ENCODE measurements at places on chromosomes 7 and 10.

GRCh38 chr7:5387711-5388245 lies 35.9 kb downstream of the TNRC18 start:
- DNase-seq = no peak

DNA sequence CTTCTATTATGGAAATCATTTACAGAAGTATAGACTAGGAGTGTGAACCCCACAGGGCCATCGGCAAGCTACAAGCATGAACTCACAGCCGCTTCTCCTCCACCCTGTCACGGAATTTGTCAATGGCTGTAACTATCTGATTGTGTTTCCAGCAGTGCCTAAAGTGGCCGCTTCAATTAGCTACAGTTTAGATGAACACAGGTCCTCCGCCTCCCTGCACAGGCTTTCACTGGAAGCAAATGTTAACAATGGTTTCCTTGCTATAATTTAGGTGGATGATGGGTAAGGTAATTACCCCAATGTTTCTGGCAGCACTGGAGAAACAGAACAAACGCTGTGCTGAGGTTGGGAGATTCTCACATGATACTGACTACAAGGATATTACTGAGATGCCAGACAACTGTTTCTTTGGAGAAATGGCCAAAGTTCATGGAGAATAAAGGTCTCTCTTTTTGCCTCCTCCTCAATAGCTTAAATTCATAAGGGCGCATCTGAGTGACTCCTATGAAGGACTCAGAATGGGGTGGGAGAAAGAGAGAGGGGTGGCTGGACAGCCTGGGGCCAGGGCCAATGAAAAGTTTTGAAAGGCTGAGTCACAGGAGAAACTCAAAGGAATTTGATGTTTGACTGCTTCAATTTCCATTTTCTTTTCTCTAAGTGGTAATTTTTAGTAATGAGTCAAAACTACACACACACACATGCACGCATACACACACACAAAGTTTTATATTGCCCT lies 78.9 kb downstream of the SVIL start:
- DNase-seq = no peak

DNA sequence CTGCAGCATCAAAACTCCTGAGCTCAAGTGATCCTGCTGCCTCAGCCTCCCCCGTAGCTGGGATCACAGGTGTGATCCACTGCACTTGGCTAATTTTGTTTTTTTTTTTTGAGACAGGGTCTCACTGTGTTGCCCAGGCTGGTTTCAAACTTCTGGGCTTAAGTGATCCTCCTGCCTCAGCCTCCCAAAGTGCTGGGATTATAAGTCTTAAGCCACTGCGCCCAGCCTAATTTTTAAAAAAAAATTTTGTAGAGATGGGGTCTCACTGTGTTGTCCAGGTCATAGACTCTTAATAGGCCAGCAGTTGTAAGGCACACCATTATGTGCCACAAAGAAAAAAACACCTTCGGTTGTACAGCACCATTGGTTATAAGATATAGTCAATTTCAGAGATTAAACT lies 122.4 kb downstream of the MAPK8 start:
- no peak for DNase-seq

DNA sequence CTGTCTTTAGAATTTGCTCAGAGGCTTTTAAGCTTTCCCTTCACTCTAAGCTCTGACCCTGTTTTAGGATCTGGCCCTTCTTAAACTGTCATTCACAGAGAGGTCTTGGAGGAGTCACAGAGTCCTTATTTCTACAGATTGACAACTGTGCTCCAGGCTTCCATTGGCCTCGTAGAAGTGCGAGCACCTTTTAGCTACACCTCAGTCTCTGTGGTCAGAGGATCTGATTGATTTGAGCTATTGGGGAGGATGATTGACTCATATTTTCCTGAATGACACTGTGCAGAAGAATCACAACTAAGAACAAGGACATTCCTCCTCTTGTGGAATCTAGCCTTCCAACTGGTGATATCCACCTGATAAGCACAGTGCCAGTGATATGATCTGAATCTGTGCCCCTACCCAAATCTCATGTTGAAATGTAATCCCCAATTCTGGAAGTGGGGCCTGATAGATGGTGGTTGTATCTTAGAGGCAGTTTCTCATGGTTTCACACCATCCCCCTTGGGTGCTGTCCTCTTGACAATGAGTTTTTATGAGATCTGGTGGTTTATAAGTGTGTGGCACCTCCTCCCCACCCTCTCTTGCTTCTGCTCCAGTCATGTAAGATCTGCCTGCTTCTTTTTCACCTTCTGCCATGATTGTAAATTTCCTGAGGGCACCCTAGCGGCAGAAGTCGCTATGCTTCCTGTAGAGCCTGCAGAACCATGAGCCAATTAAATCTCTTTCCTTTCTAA lies 3.2 kb downstream of the CYP3A7 start:
- DNase-seq = no peak

DNA sequence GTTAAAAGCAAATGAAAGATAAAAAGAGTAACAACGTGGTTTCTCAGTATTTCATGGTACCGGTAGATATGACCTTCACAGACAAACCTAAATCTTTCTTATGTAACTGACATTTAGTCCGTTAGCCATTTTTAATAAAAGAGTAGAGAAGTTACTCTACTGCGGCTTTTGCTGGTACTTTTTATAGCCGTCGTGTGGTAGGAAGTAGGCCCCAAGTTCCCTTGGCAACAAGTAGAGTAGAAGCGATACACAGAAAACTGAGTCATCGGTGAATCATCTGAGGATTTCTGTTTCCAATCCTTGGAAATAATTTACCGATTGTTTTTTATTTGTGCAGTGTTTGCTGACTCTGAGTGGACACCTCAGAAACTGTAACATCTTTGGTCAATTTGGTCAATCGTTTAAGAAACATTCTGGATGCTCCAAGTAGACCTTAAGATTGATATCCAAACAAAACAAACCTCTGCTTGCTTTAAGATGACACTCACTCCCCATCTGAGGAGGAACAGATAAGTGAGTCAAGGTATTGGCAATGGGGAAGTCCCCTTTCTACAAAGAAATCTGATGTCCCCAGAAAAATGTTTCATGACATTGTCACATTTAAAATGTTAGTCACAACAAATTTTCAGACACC lies 63.9 kb upstream of the AHR start:
- peak; percentile 34 for DNase-seq

- DNase-seq = no peak
Measured at GRCh38 chr10:59588791-59589190, 120.9 kb downstream of the SLC16A9 start.

DNA sequence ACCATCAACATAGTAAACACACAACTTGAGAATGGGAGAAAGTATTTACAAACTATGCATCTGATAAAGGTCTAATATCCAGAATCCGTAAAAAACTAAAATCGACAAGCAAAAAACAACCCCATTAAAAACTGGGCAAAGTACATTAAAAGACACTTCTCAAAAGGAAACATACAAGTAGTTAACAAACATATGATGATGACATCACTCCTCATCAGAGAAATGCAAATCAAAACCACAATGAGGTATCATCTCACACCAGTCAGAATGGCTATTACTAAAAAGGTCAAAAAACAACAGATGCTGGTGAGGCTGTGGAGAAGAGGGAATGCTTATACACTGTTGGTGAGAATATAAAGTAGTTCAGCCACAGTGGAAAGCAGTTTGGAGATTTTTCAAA lies 125.1 kb downstream of the TFPI2 start:
- no peak for DNase-seq

GRCh38 chr7:9091282-9091681 lies 657.9 kb downstream of the NXPH1 start:
- DNase-seq = no peak

DNA sequence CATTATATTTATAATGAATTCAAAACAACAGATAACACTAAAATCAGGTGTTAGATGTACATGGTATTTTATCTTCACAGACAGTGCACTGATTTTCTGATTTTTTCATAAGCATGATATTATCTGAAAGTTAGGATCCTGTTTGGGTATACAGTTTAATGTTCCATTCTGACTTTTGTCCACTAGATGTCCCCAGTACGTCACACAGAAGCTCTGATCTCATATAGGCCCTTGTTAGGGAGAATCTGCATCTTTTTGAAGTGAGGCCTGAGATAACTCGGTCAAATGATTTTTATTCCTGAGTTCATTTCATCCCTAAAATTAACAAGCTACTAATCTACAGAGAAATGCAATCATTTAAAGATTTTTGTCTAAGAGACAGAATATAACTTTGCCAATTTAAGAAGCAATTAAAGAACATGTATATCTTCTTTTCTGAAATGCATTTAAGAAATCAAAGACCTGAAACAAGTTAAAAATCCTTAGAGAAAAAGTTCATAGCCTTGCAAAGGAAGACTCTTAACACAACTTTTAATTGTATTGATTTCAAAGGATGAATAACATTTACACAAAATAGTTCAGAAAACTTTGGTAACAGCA lies 72.0 kb upstream of the TES start:
- no peak for DNase-seq

GRCh38 chr10:6213257-6213905 lies 10.6 kb downstream of the PFKFB3 start:
- no peak for DNase-seq

DNA sequence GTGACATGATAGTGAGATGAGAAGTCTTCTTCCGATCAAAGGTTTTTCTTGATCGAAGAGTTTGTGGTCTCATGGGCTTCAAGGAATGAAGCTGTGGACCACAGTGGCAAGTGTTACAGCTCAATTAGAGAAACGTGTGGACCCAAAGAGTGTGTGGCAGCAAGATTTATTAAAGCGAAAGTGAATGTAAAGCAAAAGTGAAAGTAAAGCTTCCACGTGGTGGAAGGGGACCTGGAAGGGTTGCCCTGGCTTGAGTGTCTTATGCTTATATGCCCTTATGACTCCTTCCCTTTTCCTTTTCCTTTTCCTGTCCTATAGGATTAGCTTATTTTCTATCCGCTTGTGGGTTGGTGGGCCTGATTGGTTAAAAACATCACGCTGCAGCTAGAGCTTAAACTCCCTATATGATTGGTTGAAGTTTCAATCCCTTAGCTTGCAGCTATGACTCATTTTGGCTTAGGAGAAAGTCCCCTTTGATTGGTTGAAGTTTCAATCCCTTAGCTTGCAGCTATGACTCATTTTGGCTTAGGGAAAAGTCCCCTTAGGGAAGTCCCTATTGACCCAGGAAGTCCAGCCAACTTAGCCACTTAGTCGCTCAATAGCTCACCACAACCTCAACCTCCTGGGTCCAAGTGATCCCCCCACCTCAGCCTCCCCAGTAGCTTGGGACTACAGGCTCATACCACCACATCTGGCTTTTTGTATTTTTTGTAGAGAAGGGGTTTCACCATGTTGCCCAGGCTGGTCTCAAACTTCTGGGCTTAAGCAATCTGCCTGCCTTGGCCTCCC lies 34.7 kb downstream of the MRPS24 start:
- peak; percentile 16 for DNase-seq

DNA sequence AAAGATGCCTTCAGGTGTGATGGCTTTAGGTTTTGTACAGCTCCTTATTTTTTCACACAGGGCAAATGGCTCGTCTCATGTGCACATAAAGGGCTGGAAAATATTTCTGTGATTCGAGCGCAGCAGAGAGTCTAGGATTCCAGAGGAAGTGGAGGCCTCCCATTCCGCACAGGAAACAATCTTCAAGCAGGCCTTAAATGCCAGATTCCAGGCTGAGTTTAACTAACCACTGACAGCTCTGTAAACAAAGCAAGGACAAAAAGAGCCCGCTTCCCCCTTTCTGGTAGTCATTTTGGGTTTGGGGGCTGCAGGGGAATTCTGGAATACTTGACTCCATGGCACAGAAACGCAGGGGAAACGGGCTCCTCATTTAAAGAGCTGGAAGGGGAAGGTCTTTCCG lies 87.2 kb downstream of the CALD1 start:
- DNase-seq = no peak

GRCh38 chr10:117967149-117967650 lies 79.5 kb downstream of the RAB11FIP2 start:
- no peak for DNase-seq

GRCh38 chr7:36906448-36906847 lies 182.2 kb upstream of the AOAH start:
- DNase-seq = no peak

DNA sequence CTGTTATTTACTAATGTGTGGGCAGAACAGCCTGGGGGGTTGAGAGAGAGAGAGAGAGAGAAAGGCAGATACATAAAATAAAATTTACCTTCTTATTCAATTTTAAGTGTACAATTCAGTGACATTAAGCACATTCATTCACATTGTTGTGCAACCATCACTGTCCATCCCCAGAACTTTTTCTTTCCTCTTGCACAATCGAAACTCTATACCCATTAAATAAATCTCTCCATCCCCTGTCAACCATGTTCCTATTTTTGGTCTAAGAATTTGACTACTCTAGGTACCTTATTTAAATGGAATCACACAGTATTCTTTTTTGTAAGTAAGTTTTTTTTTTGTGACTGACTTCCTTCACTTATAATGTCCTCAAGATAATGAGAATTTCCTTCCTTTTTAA lies 181.6 kb downstream of the SND1 start:
- no peak for DNase-seq

DNA sequence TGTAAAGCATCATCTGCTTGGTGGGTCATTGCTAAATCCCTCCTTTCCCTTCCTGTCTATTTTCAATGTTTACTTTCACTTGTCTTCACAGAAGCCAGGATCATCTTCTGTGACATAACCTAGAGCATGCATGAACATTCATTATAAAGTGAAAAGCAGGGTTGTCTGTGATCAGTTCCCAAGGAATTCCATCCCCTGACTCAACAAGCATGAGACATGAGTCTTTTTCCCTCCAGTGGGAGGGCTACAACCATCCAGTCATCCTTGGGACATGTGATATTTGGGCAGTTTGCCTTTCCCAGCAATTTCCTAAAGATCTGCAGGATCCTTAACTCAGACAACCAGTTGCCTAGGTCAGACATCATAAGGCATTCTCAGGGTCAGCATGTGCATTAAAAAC lies 166.3 kb upstream of the TMEM196 start:
- no peak for DNase-seq

- no peak for DNase-seq
Measured at GRCh38 chr10:20958764-20959163, 61.7 kb upstream of the NEBL start.

- no peak for DNase-seq
Measured at GRCh38 chr7:148485618-148486017, 104.9 kb upstream of the C7orf33 start.

DNA sequence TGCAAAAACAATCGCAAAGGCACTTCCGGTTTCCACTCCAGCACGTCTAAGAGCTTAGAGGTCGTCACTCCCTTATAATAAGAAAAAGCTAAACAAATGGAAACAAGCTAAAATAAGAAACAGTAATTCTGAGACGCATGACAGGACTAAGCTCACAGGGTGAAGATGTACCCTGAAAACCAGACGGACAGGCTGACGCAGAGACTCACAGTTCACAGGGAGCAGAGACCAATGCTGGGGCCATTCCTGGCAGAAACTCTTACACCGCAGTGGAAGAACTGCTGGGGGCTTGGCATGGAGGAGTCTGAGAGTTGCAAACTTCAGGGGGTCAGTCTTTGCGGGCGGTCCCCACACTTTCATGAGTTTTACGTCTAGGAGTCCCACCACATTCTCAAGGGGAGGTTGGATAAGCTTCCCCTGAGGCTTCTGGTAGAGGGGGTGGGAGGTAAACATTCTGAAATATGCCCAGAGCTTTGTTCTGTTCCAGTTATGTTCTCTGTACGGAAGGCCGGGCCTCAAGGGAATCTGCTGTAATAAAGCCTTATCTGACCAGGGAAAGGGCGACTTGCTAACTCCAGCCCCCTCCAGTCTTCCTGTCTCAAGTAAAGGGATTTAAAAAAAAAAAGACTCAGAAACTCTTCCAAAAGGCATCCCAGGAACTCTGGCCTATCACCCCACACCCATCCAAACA lies 47.8 kb downstream of the BRI3 start:
- DNase-seq = no peak

- no peak for DNase-seq
Measured at GRCh38 chr10:3747248-3747960, 37.6 kb downstream of the KLF6 start.
